ENCODE measurements at places on chromosomes 12 and 14. TPM values are rescaled to one million over a fixed set of nuclear protein-coding genes. Genes with fewer than 3 reads are reported as not detected.
A peak's percentile ranks its signal among the peaks of the same experiment; 100 is the strongest.

Gene GPR84
- not detected for total RNA-seq

- no peaks in the 10 kb centered on the region for H3K27me3 ChIP-seq
- H3K36me3 ChIP-seq, result peaks cover 50% of the 10 kb centered on the region
- DNase-seq, result no peak
- peak overlapping the region; percentile 11 for H3K27ac ChIP-seq
- H3K4me1 ChIP-seq, result no peaks in the 10 kb centered on the region
These were observed 9.9 kb downstream of the ETNK1 start for GRCh38 chr12:22634883-22635282.

DNA sequence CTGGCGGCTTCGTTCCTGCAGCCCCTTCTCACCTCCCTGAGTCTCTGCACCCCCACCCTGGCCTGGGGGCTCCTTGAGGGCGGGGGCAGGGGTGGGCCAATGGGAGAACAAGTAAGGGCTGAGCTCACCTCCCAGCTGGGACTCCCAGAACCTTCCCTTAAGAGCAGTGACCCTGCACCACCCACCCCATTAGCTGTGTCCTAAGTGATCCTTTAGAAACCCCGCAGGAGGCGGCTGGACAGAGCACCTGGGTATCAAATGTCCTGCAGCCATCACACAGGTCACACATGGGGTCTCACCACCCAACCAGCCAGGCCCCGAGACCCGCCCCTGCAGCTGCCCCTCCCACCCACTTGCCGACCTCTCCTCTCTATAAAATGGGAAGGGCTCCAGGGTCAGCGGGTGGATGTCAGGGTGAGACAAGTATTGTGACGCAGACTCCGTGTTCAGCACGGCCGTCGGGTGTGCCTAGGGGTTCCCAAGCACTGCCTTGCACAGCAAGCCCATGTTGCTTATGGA, 151.2 kb upstream of the C14orf180 start:
- peak; percentile 56 for DNase-seq
- no peaks in the 10 kb centered on the region for H3K36me3 ChIP-seq

DNA sequence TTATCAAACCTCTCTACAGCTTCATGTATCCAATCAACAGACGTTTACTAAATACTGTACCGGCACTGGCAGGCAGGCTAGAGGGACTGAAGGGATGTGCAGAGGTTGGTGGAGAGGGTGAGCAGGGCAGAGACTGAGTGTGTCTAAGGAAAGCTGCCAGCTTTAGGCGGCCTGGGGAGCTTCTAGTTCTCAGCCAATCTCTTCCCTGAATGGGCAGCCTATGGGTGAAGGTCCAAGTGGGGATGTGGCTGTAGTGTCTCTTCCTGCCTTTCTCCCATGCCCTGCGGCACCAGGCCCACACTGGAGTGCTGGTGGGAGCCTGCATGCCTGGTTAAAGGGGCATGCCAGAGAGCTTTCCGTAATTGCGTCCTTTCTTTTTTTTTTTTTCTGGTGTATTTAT, 239.8 kb downstream of the CACNA1C start:
- H3K4me3 ChIP-seq, result no peak overlapping the region
- H3K27me3 ChIP-seq, result peaks cover 20% of the 10 kb centered on the region

- H3K4me1 ChIP-seq, result peaks cover 3% of the 10 kb centered on the region
- H3K27ac ChIP-seq, result no peak overlapping the region
- H3K4me3 ChIP-seq, result no peak overlapping the region
- H3K36me3 ChIP-seq, result no peaks in the 10 kb centered on the region
- H3K27me3 ChIP-seq, result no peaks in the 10 kb centered on the region
These were observed 894.9 kb downstream of the VRK1 start for GRCh38 chr14:97692084-97692483.

DNA sequence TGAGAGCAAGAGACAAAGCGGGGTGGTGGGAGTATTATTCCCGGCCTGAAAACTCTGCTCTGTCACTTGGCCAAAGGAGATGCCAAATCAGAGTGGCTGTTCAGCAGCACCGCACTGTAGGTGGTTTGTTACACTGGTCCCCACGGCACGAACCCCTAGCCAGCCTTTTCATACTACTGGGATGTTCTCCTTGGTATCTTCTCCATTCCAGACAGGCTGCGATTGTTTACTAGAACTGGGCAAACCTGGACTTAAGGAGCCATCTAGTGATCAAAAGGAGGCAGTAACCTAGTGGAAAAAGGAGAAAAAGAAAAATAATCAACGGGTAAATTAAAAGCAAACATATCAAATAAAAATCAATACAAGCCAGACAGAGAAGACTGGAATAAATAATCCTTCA, 58.9 kb upstream of the TMTC2 start:
- DNase-seq, result no peak
- no peak overlapping the region for H3K27ac ChIP-seq
- no peak overlapping the region for H3K4me3 ChIP-seq
- no peaks in the 10 kb centered on the region for H3K27me3 ChIP-seq

All from type B pancreatic cell (in vitro differentiated cells).